ENCODE measurements at places on chromosomes 11 and 22.

GRCh38 chr11:97683733-97684132 is 1293.9 kb downstream of the JRKL start:
- DNase-seq, result no peak

DNA sequence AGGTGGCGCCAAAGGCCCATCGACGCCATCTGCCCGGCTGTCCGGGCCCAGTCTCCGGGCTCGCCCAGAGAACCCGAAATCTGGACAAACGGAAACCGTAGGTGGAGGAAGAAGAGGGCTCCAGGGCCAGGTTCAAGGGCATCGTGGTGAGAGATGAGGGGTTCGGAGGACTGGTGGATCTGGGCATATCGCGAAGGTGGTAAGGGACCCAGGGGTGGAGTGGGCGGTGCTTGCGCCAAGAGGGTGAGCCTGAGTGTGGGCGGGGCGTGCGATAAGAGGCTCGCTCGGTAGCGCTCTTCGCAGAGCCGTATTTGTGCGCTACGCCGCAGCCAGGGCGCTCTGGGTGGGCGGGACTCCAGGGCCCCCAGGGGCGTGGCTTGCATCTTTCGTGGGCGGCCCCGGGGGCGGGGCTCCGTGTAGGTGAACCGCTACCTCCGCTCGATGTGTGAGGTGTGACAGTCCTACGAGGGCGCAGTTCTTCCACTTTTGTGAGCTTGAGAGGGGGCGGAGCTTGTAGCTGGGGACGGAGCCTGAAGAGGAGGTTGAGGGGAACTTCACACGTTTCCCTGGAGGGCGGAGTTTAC is 4.8 kb downstream of the CD248 start:
- peak; percentile 85 for DNase-seq

- DNase-seq, result no peak
These were observed 3.4 kb downstream of the PTGDR2 start for GRCh38 chr11:60852117-60852981.

GRCh38 chr11:76995081-76995576 is 39.1 kb upstream of the B3GNT6 start:
- DNase-seq, result no peak

GRCh38 chr11:83070044-83070701 is 1.5 kb downstream of the RAB30 start:
- no peak for DNase-seq

- no peak for DNase-seq
These were observed 74.5 kb downstream of the FAM76B start for GRCh38 chr11:95714843-95715776.

- no peak for DNase-seq
These were observed 54.2 kb downstream of the IRAG1 start for GRCh38 chr11:10639350-10639749.

GRCh38 chr22:33296941-33297340 is 238.8 kb upstream of the SYN3 start:
- no peak for DNase-seq

DNA sequence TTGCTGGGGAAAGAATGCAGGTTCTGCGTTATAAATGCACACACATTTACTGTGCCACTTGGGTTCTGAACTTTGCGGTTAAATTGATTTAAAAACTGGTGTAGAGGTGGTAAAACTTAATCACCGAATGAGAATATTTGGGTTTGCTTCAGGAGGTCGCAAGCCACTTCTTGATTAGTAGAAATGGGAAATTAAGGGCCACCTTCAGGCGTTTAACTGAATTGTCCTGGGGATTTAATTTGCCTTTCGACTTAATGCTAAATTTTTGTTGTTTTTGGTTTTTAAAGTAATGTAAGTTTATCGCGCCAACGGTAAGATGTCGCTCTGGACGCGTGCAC is 459 bp upstream of the NCR3LG1 start:
- no peak for DNase-seq

GRCh38 chr11:69327741-69328191 is 33.8 kb downstream of the MYEOV start:
- no peak for DNase-seq

- no peak for DNase-seq
These were observed 10.4 kb upstream of the THY1 start for GRCh38 chr11:119433358-119433725.

DNA sequence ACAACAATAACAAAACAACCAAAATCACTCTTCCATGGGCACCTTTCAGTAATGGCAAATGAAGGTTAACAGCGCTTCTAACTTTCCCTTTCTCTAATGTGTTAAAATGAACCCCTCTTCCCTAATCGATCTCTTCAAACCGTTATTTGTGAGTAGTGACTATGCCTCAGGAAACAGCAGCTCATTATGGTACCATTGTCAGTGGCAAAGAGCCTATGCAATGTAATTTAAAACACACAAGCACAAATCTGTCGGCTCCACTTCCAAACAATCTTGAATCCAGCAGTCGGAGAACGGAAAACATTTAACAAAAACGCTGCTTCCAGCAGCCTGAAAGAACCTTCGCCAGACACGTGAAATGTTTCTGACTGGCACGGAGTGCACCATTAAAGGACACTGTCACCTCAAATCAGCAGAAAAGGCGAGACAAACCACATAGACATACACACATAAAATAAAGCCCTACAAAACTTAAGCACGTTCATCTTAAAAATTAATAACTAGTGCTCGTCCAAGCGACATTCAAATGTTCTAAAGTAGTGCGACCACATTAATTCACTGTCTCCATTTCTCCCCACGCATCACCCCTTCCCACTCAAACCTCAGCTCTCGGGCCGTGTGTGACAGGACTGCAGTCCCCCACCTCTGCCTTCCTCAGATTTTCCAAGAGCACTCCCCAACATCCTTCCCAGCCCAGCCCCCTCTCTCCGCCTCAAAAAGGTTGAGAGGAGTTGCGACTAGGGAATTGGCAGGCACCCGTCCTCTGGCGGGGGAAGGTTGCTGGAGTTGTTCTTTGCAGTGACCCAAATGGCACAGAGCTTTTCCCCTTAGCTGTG is 748 bp downstream of the RAB30 start:
- peak; percentile 50 for DNase-seq

DNA sequence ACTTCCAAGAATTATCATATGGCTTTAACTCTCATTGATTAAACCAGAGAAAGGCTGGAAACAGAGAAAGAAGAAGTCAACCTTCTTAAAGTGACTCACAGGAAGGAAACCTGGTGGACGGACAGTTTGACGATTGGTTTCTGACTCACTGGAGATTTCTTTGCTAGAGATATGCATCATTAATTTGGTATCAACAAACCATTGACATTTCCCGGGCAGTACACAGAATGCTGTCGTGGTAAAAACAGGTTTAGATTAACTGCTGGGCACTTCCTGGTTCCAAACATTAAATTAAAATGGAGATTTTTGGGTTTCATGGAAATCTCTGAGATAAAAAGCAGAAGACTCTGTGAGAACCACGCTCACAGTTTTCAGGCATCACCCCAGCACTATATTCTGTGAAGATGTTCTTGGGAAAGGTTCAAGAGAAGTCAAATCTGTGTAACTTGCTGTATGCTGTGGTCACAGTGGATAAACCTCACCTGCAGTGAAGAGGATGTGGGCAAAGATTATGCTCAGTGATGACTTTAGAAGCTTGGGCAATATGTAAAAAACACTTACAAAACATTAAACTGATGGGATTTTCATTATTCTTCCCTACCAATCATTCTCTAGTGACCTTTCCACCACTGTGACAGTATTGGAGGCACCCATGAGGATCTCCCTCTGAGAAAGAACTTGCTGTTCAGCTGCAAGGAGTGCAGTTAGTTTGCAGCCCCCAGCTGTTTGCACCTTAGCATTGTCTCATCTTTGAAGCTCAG is 61.1 kb upstream of the CD44 start:
- peak; percentile 49 for DNase-seq

- peak; percentile 37 for DNase-seq
These were observed 2.4 kb downstream of the ATF4 start for GRCh38 chr22:39522567-39523300.

DNA sequence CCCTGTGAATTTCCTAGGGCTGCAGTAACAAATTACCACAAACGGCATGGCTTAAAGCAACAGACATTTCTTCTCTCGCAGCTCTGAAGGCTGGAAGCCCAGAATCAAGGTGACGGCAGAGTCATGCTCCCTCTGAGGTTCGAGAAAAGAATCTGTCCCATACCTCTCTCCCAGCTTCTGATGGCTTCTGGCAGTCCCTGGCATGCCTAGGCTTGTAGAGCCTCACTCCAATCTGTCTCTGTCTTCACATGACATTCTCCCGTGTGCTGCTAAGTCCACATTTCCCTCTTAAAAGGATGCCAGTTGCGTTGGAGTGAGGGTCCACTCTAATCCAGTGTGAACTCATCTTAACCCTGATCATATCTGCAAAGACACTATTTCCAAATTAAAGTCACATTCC is 116.2 kb downstream of the NECTIN1 start:
- DNase-seq, result no peak

DNA sequence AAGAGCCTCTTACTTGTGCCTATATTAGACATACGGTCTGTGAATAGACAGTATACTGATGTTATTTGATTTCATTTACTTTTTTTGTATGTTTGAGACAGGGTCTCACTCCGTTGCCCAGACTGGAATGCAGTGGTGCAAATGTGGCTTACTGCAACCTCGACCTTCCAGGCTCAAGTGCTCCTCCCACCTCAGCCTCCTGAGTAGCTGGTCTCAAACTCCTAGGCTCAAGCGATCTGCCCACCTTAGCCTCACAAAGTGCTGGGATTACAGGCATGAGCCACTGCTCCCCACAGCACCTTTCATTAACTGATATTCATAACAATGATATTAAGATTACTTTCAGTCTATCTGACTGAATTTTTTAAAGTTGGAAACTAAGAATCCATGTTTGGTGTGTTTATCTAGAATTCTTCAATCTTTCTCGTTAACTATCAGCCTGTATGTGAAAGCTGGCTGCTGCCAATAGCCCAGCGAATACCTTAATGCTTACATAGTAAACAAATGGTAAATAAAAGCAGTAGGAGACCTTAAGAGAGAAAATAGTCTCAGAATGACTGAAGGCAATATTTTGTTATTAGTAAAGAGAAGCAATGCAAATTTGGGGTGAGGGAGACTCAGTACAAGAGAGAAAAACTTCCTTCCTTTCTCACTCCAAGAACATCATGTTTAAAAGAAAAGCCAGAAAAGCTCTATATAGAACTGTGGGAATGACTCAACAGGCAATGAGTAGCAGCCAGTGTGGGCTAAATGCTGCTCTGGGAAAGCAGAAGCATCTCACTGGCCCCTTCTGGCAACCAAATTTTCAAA is 101.9 kb downstream of the MRTFA start:
- peak; percentile 37 for DNase-seq

GRCh38 chr11:66789097-66789890 is 53.9 kb upstream of the RCE1 start:
- DNase-seq, result no peak

GRCh38 chr11:116164843-116165242 is 607.9 kb downstream of the BUD13 start:
- no peak for DNase-seq

GRCh38 chr11:60367009-60367408 is 11.3 kb upstream of the MS4A7 start:
- no peak for DNase-seq

- DNase-seq, result no peak
These were observed 111.4 kb downstream of the SPON1 start for GRCh38 chr11:14073849-14074476.

DNA sequence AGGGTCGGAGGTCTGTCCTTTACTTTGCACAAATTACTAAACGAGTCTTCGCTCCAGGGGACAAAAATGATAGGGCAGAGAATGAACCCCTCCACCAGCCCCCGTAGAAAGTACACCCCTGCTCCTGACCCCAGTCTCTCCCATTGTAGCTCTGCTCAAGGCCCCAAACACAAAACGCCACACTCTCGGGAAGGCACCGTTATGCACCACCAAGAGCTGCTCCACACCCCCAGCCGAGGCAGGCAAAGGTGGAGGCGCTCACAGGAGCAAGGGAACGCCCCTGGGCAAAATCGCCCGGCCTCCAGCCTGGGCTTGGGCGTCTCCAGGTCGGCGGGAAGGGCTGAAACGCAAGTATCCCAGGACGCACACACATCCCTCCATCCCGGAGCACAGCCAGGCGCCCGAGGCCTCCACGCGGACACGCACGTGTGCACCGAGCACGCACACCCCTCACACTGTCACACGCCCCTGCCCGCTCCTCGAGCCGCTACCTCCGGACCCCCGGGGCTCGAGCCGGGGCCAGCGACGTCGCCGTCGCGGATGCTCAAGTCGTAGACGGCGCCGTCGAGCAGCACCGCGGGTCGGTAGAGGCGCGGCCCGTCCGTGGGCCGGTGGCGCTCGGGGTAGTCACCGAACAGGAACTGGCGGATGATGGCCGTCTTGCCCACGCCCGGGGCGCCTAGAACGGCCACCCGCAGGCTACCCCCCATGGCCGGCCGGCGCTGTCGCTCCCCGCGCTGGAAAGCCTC is 786 bp downstream of the RASL10A start:
- no peak for DNase-seq

DNA sequence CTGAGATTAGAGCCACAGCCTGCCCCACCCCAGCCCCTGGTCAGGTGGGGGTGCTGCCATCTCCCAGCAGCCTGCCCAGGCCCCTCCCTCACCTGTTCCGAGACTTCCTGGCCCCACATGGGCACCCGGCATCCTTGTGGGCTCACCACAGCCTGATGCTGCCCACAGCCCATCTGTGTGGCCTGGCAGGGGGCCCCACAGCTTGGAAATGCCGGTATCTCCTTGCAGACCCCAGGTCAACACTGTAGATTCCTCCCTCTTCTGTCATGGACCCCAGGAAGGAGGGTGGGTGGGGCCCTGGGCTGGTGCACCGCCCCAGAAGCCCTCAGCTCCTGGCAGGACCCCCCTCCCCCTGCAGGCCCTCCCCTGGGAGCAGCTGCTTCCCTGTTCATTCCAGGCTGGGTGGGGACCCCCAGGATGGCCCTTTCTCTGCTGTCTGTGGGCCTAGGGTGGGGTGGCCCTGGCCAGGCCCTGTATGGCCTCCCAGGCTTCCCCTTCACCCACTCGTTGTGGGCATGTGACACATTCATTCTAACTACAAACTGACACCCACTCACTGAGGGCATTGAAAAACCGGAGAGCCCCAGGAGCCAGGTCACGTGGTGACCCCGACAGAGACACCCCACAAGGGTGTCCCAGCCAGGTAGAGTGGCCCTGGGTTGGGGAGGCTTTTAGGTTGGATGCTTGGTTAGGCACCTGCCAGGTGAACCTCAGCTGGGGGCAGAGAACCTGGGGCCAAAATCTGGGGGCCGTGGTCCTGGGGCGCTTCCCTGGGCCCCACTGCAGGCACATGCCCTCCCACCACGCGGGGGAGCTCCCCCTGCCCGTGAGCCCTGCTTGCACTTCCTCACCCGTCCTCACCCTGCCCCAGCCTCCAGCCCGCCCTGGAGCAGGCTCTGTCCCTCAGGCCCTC is 44.1 kb upstream of the CCDC188 start:
- no peak for DNase-seq

DNA sequence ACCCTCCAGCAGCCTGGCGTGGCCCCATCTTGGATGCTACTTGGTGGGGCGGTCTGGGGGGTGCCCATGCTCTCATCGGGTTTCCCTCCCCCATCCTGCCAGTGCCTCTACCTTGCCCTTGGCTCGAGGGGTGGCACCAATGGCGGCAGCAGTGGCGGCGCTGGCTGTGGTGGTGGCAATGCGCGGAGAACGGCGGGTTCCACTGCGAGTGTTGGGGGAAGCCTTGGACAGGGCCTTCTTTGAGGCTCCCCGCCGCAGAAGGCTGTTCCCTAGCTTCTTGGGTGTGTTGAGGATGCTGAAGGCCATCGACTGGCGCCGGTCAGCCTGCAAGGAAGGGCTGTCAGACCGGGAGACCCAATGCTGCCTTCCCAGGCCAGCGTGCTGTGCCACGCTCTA is 5.1 kb downstream of the IL18BP start:
- DNase-seq, result no peak
